ENCODE measurements at places on chromosomes 6 and 20. TPM values are rescaled to one million over a fixed set of nuclear protein-coding genes. Genes with fewer than 3 reads are reported as not detected.

Gene GHRH
- not detected for total RNA-seq

Gene CNKSR3
- total RNA-seq, result 3.6 TPM

Gene KCNK15
- total RNA-seq, result 0.47 TPM

Gene FBXO9
- total RNA-seq, result 31.7 TPM

Gene TSPO2
- total RNA-seq, result not detected

Gene PNPLA1
- not detected for total RNA-seq

Gene DBNDD2
- total RNA-seq, result 0.34 TPM

Gene TUBB2A
- 44.1 TPM for total RNA-seq

Gene PDYN
- not detected for total RNA-seq

Gene TCF21
- total RNA-seq, result 36.7 TPM

Gene ZKSCAN4
- 7.3 TPM for total RNA-seq

Gene RGS17
- 15.1 TPM for total RNA-seq

Gene RIN2
- total RNA-seq, result 49.5 TPM

Gene CLPSL1
- total RNA-seq, result not detected

Gene PGC
- total RNA-seq, result not detected

Gene TP53RK
- total RNA-seq, result 15.4 TPM

Gene PKHD1
- not detected for total RNA-seq

Gene DUSP15
- total RNA-seq, result 0.26 TPM

Gene RUNX2
- 1.3 TPM for total RNA-seq

Gene CD93
- total RNA-seq, result under 0.01 TPM

Gene SYNDIG1
- not detected for total RNA-seq

Gene PREP
- total RNA-seq, result 16.1 TPM

Gene SLA2
- total RNA-seq, result not detected

Gene COMMD7
- total RNA-seq, result 9.2 TPM

Gene PSMA7
- 311 TPM for total RNA-seq

Gene DNAH8
- total RNA-seq, result under 0.01 TPM

Gene FHL5
- not detected for total RNA-seq

Gene SIRPB1
- 0.17 TPM for total RNA-seq

Gene FAM83B
- 0.16 TPM for total RNA-seq

Gene SFTA2
- not detected for total RNA-seq

Gene CCN2
- 145 TPM for total RNA-seq

Gene ARFGEF3
- under 0.01 TPM for total RNA-seq

Gene LST1
- total RNA-seq, result 0.09 TPM

Gene PRR18
- total RNA-seq, result not detected
